ENCODE measurements at places on chromosomes 7 and 10.

- DNase-seq = no peak
These were observed 506.0 kb downstream of the POM121L12 start for GRCh38 chr7:53541475-53541874.

DNA sequence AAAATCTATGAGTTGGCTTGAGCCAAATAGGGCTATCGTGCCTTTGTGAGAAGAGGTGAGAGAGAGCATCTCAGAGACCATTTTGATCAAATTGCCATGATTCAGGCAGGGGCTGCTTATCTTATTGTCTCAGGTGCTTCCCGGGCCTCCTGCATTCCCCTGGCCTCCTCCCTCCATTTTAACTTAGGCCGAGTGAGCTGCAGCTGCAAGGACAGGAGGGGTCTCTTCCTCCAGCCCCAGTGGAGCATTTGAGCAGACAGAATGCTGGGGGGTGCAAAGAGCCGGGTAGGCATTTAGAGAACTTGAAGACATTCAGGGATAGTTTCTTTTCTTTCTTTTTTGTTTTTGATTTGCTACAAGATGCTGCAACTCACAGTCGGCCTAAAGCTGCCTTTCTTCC, 59.0 kb downstream of the BUB3 start:
- no peak for DNase-seq

- no peak for DNase-seq
These were observed 151.1 kb downstream of the ACTR3B start for GRCh38 chr7:152910545-152911225.

DNA sequence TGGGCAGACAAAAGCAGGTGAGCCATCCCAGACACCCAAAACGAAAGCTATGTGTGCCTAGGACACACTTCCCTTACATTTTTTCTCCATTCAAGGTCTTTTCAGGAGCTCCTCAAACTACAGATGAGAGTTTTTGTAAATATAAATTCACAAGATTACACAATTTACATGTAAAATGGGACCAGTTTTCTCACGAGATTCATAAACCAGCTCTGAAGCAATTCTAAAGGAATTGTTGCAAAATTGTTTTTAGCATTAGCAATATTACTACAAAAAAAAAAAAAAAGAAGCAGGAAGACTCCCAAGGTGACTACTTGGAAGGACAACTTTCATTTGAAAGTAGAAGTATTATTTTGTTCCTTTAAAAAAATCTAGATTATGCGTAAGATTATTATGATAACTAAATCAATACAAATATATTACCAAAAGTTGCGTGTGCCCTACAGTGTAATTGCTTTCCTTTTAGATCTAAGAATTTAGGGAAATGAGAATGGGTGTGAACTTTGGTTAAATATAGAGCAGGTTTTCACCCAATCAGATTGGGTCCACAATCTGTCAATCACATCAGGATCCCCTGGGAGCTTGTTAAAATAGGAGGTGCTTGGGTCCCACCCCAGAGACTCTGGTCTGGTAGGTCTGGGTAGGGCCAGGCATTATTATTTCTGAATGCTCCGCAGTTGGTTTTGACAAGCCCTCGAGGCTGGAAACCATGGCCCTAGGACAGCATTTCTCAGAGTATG, 72.2 kb downstream of the TBXAS1 start:
- no peak for DNase-seq

DNA sequence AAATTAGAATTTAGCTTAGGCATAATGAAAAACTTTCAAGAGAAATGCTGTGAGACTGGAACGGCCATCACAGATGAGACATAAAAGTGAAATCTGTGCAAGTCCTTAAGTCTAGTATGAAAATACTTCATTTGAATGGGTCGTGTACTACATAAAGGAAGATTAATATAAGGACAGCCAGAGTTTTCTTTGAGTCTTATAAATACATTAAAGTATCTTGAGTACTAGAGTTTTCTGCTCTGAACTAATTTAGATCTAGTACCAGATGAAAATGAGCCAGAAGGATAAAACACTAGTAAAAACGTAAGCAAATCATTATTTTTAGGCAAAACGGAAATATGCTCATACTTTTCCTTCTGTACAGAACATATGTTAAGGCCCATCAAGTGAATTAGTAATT, 93.1 kb downstream of the ATE1 start:
- DNase-seq = no peak

GRCh38 chr10:92573091-92573797, 649 bp downstream of the IDE start:
- DNase-seq = peak; percentile 40

GRCh38 chr10:121781101-121781500, 146.7 kb downstream of the ATE1 start:
- no peak for DNase-seq

DNA sequence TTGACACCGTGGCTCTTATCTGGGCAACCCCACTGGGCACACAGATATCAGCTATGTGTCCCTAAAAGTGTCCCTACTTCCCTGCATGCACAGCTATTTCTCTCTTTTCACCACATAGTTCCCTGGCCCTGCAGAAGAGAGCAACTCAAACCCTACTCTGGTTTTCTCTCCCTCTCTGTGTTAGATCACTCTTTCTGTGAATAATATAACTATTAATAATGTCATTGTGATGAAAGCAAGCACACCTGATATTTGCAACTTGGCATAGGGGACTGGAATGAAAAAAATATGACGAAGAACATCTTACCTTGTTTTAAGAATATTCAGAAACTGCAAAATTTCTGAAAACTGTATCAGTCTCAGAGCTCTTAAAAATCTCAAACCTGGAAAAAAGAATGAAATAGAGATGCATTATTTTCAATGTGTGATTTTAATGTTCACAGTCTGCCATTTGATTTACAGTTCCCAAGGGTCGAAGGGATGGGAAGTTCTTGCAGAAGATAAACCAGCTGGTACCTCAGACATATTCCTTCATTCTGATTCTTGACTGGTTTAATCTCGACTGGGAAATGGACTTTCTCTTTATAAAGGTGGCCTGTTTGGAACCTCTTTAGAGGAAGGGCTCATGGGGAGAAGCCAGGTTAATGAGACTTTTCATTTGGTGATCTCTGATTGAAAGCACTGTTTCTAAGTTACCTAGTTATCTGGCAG, 516.8 kb downstream of the KCNMA1 start:
- no peak for DNase-seq

DNA sequence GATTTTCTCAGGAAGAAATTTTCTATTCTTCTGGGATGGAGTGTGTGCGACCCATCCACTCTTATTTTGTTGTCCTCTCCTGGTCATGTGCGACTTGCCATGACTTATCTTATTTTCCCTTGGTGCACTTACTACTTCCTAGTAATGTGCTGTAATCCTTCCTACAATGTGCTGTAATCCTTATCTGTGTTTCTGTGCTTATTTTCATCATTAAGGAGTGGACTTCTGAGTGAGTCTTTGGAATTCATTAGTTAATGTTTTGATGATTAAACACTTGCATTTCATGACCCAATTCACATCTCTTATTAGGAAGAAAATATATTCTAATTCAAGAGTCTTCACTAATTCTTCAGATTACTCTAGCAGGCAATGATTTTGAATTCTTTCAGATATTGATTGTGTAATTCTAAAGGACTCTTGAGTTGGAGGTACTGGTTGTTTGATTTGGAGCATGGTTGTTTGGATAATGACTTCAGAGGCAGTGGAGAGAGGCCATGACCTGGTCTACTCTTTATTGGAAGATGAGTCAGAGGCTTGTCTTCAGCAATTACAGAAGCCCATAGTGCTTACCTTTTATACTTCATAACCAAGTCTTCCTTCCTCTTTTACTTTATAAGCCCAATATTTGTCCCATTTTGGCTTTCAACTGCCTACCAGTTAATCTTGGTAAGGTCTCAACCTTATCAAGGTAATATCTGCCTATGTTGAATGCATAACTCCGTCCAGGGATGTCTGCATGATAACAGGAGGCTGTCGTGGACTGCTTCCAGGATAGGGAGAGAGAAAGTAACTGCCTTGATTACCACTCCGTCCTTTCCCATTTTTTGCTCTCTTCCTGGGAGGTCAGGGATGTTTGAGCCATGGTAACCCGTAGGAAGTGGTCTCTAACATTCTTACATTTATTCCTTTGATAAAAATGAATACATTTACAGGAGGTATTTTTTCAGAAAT, 278.3 kb upstream of the SP8 start:
- no peak for DNase-seq

DNA sequence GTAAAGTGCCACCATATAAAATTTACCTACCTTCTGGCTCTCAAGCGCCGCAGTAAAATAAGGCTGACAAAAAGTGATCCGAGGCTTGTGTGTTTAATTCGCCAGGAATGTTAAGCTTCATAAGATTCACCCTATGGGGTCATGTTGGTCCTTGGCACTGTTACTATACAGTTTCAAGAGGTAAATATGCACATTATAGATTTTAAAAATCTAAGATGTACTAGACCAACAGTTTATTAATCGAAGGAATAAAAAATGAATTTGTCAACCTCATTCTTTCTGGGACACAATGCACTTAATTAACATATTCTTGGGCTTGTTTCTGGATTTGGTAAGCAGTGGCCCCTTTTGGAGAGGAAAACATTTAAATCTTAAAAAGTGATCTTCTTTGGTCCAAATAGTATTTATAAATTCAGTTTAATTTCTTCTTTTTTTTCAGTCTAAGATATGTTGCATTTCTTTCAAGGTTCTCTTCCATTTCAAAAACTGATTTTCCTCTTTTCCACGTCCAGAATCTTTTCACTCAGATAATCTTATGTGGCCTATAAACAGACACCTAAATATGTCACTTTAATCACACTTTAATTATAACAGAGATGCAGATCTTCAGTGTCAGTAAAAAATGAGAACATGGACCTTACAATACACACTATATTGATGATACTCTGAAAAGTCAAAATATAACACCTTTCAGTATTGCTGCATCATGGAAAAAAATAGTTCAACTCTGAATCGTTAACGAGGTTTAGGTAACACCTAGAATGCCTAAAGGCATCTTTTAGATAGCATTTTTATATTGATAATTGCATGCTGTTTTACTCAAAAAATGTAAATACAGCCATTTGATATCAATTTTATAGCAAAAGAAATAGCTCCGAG, 3.8 kb upstream of the SKIDA1 start:
- no peak for DNase-seq

DNA sequence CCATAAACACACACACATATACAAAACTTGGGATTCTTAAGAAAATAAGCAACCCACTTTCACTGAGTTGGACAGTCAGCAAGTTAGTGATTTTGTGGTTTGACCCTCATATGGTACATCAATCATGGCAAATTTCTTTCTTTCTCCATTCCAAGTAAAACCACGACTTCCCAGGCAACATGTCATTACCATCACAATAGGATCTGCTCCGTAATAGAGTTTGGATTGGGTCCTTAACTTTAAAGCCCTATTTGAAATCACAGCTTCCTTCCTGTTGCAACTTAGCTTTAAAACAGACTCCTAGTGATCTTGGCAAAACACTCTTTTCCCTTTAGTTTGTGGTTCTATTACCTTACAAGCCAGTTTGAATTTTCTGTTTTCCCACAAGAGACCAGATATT, 483.6 kb downstream of the INHBA start:
- DNase-seq = no peak

DNA sequence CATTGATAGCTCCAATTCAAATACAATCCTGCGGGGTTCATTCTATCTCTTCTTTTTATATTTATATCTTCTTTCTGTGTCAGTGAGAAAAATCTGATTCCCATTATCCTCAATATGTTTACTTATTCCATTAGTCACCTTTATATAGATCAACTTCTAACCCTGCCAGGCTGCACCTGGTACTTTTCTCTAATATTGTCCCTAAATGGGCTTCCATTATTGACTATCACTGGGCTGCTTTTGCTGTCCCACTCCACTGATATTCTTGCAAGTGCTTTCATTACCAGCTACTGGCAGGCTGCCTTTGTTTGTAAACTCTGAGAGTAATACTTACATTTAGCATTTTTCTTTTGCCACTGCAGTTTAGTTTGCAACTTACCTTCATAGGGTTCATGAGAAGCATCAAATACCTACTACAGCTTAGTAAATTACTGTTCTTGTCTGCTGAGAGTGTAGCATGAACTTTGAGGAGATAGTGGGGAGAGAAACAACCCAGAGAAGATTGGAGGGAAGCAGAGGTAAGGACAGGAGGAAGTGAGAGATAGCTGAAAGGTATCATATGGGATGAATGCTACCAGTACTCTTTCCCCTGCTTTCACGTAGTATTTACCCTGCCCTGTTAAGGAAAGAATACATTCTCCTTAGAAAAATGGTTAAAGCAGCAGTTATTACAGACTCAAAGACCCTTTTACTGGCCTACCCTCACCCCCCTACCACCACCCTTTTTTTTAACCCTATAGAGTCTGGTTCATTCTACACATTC, 119.1 kb downstream of the PHTF2 start:
- no peak for DNase-seq

- no peak for DNase-seq
These were observed 226.7 kb upstream of the MBL2 start for GRCh38 chr10:52999258-52999657.
